Stimulated activated CD8-positive, alpha-beta memory T cell treated with anti-CD3 and anti-CD28 coated beads, Interleukin-2, amount 100 ng/mL, for 1 hour (primary cell): ENCODE measurements at places on chromosomes 1 and 21.

DNA sequence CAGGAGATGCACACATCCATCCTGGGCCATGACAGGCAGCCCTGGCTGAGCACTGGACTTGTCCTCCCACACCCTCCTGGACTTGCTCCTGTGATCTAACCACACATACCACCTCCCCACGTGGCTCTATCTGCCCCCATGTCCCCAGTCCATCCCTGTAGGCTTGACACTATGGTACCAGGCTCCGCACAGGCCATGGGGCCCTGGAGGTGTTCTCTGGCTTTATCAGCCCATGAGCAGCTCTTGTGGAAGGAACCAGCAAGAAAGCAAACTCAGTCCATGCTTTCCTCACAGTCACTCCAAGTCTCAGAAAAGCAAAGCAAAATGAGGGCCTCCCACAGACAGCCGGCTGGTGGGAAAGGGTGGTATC, 61.6 kb downstream of the CD46 start:
- no peak for DNase-seq

GRCh38 chr21:41926117-41926806, 27.6 kb downstream of the C2CD2 start:
- no peak for DNase-seq

DNA sequence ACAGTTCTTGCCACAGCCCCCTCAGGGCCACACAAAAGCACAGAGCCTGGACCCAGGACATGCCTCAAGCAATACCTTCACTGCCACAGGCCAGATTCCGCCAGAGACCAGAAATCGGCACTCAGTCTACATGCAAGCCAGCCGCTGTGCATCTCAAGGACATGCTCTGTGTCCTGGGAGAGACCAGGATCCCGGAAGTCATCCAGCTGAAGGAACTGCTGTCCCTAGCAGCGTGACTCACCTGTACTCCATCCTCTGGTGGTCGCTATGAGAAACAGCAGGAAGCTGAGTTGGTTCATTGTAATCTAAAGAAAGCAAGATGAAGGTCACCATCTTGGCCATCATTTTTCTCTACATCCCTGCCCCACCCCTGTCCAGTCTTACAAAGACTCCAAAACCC, 401 bp downstream of the ITLN1 start:
- DNase-seq: no peak

- no peak for DNase-seq
Observed at GRCh38 chr1:221756830-221757551, 15.1 kb upstream of the DUSP10 start.

DNA sequence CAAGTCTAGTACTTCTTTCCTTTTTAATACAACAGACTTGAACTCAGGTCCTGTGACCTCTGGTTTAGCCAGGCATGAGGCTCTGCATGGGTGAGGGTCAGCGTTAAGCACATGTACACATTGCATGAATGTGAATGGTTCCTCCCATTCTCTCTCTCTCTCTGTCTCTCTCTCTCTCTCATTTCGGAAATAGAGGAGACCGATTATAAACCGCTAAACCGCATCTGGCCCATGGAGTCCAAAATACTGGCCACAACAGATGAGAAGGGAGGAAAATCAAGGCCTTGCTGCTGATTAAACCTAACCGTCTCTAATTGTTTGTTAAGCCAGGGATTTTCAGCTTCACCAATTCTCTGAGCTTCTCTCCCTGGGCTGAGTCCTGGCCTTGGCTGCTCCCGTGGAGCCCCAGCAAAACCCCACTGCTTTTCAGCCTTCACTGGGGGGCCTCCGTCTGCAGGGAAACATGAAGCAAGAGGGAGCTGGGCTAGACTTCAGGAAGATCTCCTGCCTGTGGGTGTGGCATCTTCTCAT, 6.6 kb downstream of the RSPO1 start:
- DNase-seq: no peak

DNA sequence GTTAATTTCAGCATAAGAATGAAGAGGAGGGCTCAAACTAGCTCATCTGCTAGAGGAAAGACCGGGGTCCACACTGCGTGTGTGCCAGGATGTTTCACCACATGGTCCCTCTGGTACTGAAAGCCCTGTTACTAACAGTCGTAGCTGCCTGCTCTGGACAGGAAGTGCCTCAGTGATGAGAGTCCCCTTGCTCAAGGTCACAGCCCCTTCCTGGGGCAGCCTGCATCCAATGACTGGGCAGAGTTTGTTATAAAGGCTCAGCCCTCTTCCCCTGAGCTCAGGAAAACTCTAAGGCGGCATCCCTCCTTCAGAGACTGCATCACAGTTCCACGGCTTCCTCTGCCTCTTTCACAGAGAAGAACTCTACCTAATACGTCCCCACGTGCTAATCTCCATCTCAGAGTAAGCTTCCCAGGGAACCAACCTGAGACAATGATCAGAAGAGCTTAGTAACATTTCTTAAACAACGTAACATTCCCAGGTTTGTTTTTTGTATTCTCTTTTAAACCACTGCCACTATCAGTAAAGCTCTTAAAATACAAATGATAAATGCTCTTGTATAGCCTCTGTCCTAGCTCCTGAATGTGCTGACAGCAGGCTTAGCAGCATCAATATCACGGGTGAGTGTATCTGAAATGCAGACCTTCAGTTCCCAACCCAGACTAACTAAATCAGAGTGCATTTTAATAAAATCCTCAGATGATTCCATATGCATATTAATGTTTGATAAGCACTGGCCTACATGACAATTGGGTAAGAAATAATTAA, 38.0 kb upstream of the ATP1A1 start:
- DNase-seq: no peak

DNA sequence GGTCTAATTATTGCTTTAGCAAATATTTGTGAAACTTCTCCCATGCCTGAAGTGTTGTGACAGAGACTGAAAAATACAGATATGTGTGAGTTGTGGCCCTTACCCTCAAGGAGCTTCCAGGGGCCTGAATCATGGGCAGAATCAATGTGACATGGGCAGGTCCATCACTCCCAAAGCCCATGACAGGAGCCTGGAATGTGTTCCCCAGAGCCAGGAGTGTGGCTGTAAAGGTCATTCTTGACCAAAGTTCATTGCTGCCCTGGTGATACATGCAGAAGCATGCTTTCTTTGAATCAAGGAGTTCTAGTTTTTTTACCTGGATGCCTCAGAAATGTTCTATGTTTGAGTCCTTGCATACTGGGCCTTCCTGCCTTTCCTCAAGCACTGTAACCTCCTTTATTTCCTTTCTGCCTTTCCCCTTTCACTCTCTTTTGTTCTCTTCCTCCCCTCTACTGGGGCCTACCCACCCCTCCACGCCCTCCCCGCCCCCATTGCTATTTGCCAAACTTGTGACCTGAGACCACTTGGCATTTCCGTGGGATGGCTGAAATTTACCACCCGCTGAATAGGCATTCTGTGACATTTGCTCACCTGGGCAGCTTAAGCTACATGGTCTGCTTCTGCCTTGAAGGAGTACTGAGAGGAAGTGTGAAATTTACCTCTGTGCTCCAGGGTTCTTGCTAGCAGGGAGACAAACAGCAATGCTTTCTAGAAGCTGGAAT, 19.7 kb downstream of the PBX1 start:
- no peak for DNase-seq

DNA sequence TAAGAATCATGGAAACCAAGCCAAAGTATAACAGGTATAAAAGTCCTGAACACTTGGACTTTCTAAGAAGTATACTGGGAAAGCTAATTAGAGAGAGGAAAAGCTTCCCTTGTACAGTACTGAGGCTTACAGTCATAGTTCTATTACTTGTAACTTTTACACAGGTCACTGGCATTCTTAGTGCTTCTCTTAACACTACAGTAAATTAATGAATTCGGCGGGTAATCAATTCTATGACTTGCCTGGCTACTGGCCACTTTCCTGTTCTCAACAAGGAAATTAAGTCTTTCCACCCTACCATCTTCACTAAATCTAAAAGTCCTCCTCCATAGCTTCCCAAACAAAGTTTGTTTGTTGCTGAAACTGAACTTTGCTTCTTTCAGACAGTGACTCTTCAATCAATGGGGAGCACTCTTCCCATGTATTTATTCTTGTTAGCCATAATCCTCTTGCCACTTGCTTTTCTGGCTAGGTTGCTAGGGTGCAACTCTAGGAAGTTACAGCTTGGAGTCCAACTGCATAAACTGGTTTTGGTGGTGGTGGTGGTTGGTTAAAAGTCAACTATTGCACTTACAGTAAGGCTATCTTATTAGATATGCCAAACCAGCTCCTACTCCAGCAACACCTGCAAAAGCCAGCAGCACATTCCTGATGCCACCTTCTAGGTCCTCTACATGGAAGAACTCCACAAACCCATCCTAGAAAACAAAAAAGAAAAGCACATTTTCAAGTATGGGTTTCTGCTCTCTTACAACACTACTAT, 2.4 kb downstream of the MCL1 start:
- DNase-seq: no peak

DNA sequence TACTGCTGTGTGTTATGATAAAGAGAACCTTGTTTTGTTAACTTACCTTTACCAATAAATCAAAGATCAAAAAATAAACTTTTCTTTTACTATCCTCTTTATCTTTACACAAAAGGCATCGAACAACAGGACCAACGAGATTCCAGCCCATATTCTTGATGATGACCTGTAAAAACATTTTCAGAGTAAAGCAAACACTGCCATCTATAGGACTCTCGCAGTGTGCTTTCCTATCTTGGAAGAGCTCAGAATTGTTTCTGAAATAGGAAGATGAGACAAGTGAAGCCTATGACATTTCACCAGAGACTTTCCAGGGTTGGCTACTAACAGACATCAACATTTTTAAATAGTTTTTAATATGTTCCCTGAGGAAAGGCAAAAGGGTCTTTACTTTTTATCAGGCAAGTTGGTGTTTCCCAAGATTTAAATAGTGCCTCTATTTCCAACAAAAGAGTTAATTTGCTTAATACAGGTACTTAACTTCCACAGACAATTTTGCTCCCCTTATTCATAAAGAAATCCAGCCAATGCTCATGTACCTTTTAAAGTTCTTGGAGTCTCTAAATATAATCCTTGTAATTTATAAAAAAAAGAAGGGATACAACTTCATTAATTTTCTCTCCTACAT, 7.3 kb downstream of the GLMN start:
- no peak for DNase-seq

DNA sequence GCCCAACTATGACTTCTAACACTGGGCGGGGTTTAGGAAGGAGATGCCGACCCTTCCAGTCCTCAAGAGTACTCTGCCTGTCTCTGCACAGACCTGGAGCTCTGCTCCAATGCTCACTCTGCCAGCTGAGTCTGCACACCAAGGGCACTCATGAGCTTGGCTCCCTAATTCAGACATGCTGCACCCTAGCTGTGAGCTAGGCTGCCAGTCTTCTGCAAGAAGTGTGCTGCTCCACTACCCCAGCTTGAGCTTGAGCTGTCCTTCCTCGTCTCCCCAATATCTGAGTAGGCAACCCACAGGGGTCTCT, 13.2 kb downstream of the TP53BP2 start:
- no peak for DNase-seq

GRCh38 chr1:236850077-236850979, 55.2 kb downstream of the MTR start:
- DNase-seq: no peak

- no peak for DNase-seq
Observed at GRCh38 chr1:215710036-215710898, 143.2 kb downstream of the KCTD3 start.

GRCh38 chr1:229171934-229172333, 99.0 kb upstream of the RAB4A start:
- no peak for DNase-seq

GRCh38 chr1:24233684-24234600, 46.9 kb upstream of the IFNLR1 start:
- no peak for DNase-seq

- DNase-seq: no peak
Observed at GRCh38 chr1:211579440-211580302, 710 bp upstream of the SLC30A1 start.

DNA sequence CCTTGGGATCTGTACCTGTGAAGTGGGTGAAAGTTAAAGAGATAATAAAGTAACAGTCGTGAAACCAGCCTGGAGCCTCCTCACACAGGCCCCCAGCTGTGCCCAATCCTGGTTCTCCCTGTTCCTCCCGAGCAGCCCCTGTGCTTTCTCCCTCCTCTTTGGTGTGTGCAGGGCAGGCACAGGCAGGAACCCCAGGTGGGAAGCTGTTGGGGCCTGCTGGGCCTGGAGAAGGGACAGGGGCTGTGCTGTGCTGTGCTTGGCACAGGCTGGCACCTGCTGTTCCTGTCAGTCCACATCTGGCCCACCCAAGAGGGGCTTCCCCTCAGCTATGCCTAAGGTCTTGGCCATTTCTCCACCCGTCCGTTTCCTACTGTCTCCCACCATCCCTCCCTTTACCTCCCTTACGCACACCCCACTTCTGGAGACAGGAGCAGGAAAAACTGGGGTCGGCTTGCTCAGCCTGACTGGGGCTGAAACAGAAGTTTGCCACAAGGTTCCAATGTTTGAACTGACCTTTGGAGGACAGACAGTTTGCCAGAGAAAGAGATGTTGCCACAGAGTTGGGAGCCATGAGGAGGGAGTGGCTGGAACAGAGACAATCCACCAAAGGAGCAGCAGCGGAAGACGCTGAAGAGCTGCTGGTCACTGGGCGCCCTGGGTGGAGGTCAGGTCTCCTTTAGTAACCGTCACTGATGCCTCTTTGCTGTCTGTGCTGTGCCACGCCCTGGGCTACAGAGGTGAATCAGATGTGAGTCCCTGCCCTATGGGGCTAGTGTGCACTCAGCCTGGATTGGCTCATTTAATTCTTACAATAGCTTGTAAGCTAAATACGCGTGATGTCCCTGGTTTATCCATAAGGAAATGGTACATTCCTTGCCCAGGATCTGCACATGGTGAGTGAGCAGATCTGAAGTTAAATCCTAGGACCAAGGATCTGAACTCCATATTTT, 18.8 kb upstream of the ARTN start:
- DNase-seq: no peak

DNA sequence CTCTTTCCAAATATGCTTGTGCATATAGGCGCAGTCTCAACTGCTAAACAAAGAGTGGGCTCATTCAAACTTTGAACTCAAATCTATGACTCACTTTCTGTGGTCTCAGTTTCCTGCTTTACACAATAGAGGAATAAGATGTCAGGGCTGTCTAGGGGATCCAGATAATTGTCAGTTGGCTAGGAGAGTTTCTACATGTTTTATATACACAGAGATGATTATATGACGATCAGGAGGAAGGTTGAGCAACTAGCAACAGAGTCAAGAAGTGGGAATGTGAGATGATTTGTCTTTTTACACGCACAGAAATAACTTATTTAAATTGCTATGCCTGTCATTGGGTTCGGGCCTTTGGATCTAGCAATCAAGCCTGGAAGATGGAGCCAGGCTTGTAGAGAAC, 299.4 kb upstream of the LYPLAL1 start:
- no peak for DNase-seq

DNA sequence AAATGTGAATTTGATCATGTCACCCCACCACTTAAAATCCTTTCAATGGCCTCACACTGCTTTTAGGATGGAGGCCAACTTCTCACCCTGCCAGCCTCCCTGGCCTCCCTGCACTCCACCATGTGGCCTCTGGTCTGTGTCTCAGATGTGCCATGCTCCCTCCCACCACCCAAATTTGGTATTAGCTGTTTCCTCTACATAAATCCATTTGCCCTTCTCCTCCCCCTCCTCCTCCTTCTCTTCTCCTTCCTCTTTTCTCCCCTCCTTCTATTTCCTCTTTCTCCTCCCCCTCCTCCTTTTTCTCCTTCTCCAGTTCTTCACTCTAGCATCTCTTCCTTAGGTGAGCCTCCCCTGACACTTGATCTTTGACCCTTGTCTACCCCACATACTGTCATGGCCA, 16.7 kb upstream of the GUCA2B start:
- DNase-seq: no peak
